ENCODE measurements at places on chromosomes 2 and 18. TPM values are rescaled to one million over a fixed set of nuclear protein-coding genes. Genes with fewer than 3 reads are reported as not detected.

Gene REG3A
- total RNA-seq: not detected

Gene FIGN
- not detected for total RNA-seq

Gene CAPN10
- total RNA-seq: 36.9 TPM

Gene OTOF
- total RNA-seq: 4.7 TPM

Gene SLC4A5
- 4.4 TPM for total RNA-seq

Gene KIF5C
- 29.1 TPM for total RNA-seq

Gene UGT1A8
- not detected for total RNA-seq

Gene PPP1R1C
- not detected for total RNA-seq

Gene GPR55
- 6.8 TPM for total RNA-seq

Gene SIGLEC15
- not detected for total RNA-seq

Gene HOXD8
- not detected for total RNA-seq

Gene ZSWIM2
- not detected for total RNA-seq

Gene LAMA3
- 0.19 TPM for total RNA-seq

Gene SNRNP200
- 188 TPM for total RNA-seq

Gene MOGAT1
- total RNA-seq: not detected

Gene GBX2
- total RNA-seq: not detected

Gene FOSL2
- 248 TPM for total RNA-seq

Gene NT5DC4
- total RNA-seq: not detected

Gene EFR3B
- total RNA-seq: 0.60 TPM

Gene CEP76
- 15.5 TPM for total RNA-seq

Gene YIPF4
- total RNA-seq: 57.7 TPM

Gene STPG4
- total RNA-seq: not detected

Gene SERPINB2
- total RNA-seq: not detected

Gene SIX3
- total RNA-seq: not detected

Gene NTSR2
- not detected for total RNA-seq

Gene SDC1
- total RNA-seq: 0.38 TPM
